ENCODE measurements at places on chromosomes 2 and 18. TPM values are rescaled to one million over a fixed set of nuclear protein-coding genes. Genes with fewer than 3 reads are reported as not detected.

Gene REG1B
- not detected for total RNA-seq

Gene FAM110C
- total RNA-seq, result not detected

Gene EML6
- 1.1 TPM for total RNA-seq

Gene FBXO41
- 0.29 TPM for total RNA-seq

Gene CYBRD1
- 338 TPM for total RNA-seq

Gene AP1S3
- total RNA-seq, result 2.2 TPM

Gene UNC80
- not detected for total RNA-seq

Gene TTR
- not detected for total RNA-seq
